ENCODE measurements at places on chromosomes 1 and 21.

- no peak for DNase-seq
These were observed 20.0 kb downstream of the FOXD3 start for GRCh38 chr1:63342402-63342801.

GRCh38 chr1:33348194-33348593 lies 27.3 kb upstream of the A3GALT2 start:
- DNase-seq: no peak

DNA sequence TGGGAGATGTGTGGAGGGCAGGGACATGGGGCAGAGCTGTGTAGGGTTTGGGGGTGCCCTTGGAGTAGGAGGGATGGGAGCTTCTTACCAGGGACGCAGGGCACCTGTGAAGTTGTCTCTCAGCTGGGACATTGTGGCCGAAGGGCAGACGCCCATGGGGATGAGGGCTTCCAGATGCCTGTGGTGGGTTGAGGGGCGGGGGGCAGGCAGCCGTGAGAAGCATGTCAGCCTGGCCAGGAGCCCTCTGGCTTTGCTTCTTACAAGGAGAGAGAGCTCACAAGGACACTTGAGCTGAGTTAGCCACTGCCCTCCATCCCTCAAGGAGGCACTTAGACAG lies 8.5 kb downstream of the A3GALT2 start:
- no peak for DNase-seq

DNA sequence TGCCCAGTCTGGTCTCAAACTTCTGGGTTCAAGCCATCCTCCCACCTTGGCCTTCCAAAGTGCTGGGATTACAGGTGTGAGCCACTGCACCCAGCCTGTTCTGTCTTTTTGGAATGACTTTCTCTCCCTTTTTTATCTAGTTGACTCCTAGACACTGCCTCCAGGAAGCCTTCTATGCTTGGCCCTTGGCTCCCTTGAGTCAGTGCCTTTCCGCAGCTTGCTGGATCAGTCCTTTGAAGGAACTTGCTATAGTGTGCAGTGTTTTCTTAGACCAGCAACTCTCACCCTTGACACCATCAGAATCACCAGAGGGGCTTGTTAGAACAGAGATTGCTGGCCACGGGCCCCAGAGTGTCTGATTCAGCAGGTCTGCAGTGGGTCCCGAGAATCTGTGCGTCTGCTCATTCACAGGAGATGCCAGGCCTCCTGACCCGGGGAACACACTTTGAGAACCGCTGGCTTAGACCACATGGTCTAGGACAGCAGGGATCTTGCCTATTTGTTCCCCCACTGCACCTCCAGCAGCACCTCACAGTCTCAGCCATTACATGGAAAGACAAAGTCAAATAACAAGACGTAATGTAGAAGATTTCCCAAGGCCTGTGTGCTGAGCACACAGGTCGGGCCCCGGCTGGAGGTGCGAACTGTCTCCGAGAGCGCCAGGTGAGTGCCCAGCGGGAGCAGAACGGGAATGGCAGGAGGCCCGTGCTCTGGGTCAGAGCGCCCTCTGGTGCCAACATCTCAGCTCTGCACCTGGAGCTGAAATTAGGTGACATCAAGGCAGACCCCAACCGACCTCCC lies 27.4 kb upstream of the CTPS1 start:
- peak; percentile 86 for DNase-seq

DNA sequence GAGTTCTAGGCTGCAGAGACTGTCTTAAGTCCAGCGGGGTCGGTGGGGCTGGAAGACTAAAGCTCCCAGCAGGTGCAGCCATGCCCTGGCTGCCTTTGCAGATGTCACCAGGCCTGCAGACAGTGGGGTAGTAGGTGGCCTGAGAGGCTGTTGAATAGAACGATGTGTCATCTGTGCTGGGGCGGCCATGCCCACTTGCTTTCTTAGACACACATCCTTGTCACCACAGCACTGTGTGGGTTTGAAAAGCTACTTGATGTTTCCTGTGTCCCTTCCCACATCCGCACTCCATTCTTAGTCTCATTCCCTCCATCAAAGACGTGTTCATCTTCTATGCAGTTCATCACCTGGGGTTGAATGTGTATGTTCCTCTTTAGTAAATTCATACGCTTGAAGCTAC lies 184.5 kb upstream of the TMEM51 start:
- no peak for DNase-seq

GRCh38 chr1:5707566-5708345 lies 284.5 kb downstream of the NPHP4 start:
- peak; percentile 3 for DNase-seq

DNA sequence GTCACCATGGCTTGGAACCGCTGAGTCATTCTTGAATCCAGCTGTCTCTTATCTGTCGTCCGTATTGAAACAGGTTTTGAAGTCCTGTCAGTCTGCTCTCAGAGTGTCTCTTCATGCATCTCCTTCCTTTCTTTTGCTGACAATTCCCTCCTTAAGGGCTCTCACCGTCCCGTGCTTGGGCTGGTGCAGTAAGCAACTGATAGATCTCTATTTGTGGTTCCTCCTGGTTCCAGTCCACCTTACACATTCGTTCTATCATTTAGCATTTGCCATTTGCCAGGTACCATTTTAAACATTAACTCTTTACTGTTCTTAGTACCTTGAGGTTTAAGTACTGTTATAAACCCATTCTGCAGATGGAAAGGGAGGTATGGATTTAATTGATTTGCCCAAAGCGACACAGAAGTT lies 88.9 kb downstream of the DYRK1A start:
- DNase-seq: no peak

DNA sequence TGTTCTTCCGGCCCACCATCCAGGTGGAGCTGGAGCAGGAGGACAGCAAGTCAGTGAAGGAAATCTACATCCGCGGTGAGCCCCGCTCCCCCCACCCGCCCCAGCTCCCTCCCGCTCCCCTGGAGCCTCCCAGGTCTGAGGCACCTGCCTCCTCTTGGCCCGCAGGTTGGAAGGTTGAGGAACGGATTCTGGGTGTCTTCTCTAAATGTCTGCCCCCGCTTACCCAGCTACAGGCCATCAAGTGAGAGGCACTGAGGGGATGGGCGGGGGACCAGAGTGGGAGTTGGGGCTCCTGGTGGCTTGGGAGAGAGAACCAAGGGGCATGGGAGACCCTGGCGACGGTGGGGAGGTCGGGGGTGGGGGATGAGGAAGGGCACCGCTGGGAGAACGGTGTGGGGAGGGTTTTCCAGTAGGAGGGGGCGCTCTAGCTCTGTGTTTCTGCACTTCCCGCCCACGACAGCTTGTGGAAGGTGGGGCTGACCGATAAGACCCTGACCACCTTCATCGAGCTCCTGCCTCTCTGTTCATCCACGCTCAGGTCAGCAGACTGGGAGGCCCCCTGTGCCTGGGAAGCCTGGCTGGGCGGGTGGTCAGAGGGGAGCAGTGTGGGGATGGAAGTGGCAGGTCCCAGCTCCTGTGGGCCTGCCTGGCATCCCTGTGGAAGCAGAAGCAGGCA lies 4.2 kb downstream of the LRRC71 start:
- no peak for DNase-seq

DNA sequence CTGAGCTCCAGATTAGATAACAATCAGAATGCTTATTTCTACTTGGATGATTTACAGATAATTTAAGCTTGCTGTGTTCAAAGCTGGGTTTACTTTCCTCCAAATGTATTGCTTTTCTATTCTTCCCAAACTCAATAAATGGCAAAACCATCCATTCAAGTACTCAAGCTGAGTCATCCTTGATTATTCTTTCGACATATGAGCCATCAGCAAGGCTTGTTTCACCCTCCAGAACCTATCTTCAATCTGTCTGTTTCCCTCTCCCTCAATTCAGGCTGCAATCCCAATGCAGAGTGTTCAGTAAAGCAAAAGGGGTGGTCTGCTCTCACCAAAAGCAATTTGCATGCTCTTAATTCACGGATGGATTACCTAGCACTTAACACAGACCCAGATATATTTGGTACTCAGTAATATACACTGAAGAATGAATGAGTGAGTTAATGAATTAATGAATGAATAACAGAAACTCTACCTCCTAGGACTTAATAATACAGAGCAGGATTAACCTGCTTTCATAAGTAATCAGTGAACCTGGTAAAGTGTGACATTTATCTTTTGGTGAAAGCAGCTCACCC lies 41.9 kb downstream of the DDR2 start:
- no peak for DNase-seq

All from NCI-H345 (cell line).